ENCODE measurements at places on chromosomes 3 and 15. TPM values are rescaled to one million over a fixed set of nuclear protein-coding genes. Genes with fewer than 3 reads are reported as not detected.
A peak's percentile ranks its signal among the peaks of the same experiment; 100 is the strongest.

DNA sequence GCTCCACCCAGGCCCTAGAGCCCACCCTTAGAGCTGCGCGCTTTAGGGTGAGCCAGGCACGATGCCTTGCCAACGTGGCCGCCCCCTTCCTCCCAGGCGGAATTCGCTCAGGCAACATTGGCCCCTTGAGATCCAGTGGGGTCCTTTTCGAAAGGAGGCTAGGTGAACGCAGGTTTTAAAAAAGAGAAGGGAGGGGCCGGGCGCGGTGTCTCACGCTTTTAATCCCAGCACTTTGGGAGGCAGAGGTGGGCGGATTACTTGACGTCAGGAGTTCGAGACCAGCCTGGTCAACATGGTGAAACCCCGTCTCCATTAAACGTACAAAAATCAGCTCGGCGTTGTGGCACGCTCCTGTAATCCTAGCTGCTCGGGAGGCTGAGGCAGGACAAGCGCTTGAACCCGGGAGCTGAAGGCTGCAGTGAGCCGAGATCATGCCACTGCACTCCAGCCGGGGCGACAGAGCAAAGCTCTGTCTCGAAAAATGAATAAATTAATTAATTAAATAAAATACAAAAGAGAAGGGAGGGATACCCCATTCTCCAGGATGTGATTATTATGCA lies 984 bp upstream of the RPP25 start:
- no peak for DNase-seq

DNA sequence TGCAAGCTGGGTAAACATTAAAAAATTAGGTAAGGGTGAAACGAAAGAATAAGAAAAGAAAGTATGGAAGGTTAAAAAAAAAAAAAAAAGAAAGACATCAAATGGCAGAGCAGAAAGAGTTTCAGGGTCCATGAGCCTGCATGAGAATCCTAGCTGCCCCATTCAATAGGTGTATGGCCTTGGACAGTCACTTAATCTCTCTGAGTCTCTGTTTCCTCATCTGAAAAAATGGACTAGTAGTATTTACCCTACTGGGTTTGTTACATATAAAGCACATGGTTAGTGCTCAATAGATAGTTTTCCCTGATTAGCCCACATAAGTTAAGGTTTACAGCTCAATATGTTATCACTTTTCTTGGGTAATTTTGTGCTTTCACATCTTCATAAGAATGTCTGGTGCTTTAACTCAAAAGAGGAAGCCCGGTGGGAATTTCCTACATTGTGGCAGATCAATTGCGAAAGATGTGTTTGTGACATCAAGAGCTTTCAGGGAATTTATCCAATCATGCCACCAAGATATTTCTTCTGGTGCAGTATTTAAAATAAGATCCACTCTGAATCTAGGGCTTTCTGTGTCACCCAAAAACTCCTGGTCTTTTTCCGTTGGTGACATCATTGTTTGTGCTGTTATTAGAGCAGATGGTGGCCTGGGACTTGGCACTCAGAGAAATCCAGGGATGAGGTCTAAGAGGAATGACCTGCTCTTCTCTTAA lies 57.2 kb upstream of the UBE2E1 start:
- peak; percentile 17 for DNase-seq

- peak; percentile 99 for DNase-seq
Measured at GRCh38 chr3:194592798-194593752, 40.1 kb downstream of the TMEM44 start.

DNA sequence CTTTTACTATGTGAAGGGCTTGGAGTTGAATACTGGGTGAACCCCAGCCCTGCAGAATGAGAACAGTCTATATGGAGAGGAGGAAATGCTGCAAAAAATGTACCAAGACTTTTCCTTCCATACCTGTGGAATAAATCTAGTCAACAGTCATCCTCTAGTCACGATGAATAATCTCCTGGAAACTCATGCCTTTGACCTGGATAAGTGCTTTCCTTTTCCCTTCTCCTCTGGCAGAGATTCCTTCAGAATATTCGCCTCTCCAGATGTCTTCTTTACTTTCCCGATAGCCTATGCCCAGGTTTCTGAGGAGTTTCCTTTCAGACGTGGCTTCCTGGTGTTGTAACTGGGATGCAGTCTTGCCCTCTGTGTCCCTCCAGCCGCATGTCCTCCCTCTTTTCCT lies 28.1 kb downstream of the CCNL1 start:
- DNase-seq, result peak; percentile 93

GRCh38 chr3:9817436-9817835 lies 7.4 kb downstream of the TTLL3 start:
- no peak for DNase-seq

- DNase-seq, result no peak
Measured at GRCh38 chr3:130715616-130716015, 31.0 kb downstream of the PIK3R4 start.

DNA sequence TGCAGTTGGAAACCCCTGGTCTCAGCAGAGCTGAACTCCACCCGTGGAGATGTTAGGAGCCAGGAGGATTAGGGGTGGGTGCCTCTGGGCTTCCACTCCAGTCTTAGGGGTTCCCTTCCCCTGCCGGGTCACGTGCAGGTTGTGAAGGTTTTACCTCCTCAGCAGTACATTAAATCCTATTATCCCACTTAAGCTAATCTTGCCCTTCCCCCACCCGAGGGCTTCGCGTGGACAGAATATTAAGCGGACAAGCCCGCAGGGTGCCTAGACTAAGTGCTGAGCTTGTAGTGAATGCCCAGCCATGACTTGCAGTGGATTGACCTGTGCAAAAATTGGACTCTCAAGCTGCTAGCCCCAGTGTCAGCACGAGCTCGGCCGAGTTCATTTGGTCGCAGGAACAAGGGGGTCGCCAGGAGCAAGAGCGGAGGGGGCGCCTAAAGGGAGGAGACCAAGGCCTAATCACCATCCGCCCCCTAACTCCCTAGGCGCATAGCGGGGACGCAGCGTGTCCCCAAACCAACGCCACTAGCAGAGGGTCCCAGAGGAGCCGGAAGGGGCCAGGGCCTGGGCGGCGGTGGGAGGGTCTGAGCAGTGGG lies 498 bp upstream of the SEMA4B start:
- DNase-seq, result no peak

- no peak for DNase-seq
Measured at GRCh38 chr3:160099834-160100233, 111.2 kb downstream of the IL12A start.

DNA sequence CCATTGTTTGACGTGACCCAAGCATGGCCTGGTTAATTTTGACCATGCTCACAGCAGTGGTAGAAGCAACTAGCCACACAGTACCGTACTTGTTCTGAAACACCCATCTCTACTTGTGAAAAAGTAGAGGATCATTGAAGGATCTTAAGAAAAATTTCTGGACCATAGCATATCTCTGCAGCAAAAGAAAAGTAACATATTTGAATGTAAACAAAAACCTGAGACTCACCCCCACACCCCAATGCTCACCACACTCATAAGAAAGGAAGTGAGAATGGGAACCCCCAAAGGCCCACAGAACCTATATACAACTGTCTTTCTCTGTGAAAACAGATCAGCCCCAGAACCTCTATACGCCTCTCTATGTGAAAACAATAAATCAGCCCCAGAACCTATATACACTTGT lies 33.8 kb upstream of the TFRC start:
- no peak for DNase-seq

DNA sequence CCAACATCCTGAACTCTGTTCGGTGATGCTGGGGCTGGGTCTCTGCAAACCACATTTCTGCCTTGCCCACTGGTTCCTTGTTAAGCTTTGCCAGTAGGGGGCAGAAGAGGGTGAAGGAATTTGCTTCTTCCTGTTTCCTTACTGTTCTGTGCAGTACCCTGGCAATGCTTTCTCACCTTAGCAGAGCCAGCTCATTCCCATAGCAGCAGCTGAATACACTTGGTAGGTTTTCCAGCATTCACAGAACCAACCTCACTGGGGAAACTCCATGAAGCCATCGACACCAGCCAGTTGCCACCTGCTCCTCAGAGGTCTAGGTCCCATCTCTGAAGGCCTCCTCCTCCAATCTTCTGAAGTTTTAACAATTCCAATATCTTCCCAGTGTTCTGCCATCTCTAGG lies 308.4 kb downstream of the PDCD6IP start:
- peak; percentile 41 for DNase-seq

- DNase-seq, result no peak
Measured at GRCh38 chr3:83096-83495, 113.5 kb upstream of the CHL1 start.

- DNase-seq, result no peak
Measured at GRCh38 chr3:148790370-148790769, 37.2 kb upstream of the CPB1 start.

DNA sequence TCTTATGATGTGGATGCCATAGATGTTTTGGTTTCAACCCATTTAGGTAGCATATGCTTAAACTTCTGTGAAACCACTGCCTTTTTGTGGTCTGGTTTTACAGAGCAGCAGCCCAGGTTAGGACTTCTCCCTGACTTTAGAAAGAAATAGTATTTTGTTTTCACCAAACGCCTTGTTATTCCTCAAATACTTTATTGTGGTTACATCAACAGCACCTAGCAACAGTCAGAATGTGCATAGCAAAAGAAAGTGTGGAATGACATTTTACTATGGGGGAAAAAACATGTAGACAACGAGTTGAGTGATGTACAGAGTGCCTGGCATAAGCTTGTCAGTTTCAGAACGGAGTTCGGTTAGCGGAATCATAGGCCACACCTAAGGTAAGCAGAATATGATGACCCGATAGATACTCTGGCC lies 159.2 kb downstream of the TPRG1 start:
- no peak for DNase-seq

DNA sequence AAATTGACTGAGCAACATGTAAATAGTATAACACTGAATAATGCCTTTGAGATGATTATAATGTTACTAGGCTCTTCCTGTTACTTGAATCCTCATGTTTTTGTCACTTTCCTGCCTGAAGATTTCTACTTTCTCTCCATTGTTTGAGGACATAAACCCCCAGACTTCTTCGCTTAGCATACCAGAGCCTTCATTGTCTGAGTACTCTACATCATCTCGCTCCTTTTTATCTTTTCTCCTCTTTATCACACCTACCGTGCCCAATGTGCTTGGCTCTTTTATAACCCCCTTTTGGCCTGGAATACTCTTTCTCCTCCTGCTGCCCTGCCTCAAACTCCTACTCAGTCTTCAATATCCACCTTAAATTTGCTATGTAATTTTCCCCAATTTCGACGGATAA lies 30.3 kb upstream of the MGA start:
- no peak for DNase-seq

- no peak for DNase-seq
Measured at GRCh38 chr3:3842356-3842755, 43.1 kb downstream of the LRRN1 start.

DNA sequence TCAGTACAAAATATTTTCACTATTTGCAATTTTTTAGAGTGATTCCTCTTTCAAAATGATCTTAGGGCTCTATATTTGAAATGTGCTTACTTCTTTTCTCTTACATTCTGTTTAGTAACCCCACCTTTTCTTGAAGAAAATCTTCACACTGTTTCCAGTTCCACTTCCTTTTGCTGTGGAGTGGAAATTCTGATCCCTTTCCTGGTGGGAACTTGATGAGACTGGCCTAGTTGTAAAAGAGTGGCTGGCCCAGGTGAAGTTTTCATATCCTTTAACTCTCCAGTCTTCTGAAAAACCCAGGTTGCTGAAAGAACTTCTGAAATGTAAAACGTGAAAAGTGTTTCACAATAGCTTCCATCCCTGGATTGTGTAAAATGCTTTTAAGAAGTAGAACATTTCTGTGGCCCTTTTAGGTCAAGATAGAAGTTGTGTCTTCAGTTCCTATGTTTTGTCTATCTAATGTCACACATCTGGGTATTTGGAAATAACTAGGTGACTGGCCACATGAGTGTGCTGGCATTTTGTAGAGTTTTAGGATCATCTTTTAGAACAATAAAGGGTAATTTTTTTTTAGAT lies 84.8 kb upstream of the LRIG1 start:
- DNase-seq, result no peak

GRCh38 chr15:60283936-60284335 lies 113.8 kb downstream of the ANXA2 start:
- DNase-seq, result no peak

DNA sequence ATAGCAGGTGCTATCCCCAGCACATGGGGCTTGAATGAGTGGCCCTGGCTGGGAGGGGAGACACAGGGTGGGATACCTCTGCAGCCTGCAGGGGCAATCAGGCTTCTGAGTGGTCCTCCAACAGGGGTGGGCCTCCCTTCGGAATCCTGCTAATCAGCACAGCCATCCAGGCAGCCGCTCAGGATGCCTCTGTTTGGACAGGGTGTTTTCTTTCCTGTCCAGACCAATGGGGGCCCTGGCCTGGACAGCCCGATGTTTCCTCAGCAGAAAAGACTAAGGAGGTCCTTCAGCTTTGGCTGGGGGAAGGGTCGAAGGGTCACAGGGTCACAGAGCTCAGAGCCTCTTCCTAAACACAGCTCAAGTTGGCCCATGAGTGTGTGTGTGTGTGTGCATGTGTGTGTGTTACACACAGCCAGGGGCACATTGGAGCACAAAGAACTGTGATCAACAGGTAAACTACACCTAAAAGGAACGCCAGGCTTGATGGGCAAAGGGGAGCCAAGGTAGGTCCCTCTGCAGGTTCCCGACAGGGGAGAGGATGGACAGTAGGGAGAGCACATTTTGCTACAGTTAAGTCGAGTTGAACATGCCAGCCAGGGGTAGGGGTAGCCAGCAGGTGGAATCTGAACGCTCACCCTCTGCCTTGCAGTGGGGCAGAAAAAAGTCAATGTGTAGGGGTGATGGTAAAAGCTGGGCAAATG lies 1.1 kb upstream of the HAPLN3 start:
- no peak for DNase-seq

- peak; percentile 37 for DNase-seq
Measured at GRCh38 chr3:114362815-114363214, 69.0 kb downstream of the TIGIT start.

DNA sequence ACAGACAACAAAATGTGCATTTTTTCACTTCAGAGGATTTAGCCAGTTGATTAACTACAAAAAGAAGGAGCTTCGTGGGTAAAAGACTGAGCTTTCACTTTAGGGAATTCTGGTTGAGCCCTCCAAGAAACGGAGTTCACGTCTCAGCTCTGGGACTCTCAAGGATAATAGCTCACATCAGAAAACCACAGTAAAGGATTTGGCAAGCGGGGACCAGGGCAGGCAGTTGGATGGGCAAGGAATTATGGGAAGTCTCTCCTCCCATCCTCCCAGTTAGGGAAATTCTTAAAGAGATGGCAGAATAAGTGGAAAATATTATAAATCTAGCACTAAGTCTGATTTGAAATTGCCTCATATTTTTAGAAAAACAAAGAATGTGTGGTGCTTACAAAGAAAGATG lies 188.3 kb upstream of the EOMES start:
- DNase-seq, result no peak

DNA sequence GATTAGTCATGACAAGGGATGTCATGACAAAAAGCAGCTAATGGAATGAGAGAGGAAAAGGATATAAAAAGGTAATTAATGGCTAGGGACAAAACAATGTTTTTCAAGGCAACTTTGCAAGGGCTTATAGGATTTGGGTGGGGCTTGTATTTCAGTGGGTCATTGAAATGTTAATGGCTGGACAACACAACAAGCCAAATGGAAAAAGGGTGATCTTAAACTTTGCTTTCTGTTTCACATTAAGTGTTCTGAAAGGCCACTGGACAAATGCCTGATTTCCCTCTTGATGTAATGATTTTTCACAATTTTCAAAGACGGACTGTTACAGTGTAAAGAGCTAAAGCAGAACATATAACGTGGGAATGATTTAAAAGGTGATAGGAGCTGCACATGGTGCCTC lies 345.0 kb downstream of the TUSC7 start:
- DNase-seq, result no peak

The GOLGA8G gene
- total RNA-seq, result not detected

The NISCH gene
- total RNA-seq, result 65.3 TPM

The GPX1 gene
- total RNA-seq, result 745 TPM

The RTP3 gene
- not detected for total RNA-seq

The ERC2 gene
- 0.77 TPM for total RNA-seq

The GHSR gene
- not detected for total RNA-seq

The PGBD4 gene
- total RNA-seq, result 2.6 TPM

The LNP1 gene
- total RNA-seq, result 5.2 TPM

Measured in PC-3 (cell line).